NCI-H460 (cell line): ENCODE measurements at places on chromosomes 2 and 18.

GRCh38 chr2:162107361-162107901, 33.4 kb upstream of the DPP4 start:
- DNase-seq: no peak

DNA sequence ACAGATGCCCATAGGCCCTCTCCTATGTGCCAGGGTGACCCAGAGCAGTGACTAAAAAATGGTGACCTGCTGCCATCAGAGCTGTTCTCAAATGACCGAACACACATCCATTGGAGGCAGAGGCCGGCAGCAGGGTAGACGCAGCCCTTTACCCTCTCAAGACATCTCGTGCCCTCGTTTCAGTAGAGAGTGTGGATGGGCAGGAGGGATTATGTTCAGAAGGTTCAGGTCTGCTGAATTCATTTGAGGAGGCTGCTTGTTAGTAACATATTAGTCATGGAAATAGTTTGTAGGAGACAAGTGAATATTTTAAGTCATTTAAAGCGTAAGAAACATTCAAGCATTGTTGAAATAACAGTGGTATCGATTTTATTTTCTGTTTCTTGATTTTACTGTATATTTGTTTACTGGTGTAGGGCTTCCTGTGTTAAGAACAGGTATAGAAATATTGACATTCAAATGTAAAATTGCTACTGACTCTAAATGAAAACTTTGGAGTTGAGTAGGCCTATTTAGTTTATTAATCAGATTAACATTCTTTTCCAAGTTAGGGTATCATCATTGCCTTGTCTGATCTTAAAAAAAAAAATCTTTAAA, 82.6 kb downstream of the ZNF532 start:
- DNase-seq: no peak

DNA sequence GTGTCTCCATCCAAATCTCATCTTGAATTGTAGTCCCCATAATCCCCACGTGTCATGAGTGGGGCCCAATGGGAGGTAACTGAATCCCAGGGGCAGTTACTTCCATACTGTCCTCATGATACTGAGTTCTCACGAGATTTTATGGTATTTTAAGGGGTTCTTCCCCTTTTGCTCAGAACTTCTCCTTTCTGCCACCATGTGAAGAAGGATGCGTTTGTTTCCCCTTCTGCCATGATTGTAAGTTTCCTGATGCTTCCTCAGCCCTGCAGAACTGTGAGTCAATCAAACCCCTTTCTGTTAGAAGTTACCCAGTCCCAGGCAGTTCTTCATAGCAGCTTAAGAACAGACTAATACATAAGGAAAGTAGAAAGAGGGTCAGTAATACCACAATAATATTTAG, 480.4 kb downstream of the KCNJ3 start:
- DNase-seq: no peak

DNA sequence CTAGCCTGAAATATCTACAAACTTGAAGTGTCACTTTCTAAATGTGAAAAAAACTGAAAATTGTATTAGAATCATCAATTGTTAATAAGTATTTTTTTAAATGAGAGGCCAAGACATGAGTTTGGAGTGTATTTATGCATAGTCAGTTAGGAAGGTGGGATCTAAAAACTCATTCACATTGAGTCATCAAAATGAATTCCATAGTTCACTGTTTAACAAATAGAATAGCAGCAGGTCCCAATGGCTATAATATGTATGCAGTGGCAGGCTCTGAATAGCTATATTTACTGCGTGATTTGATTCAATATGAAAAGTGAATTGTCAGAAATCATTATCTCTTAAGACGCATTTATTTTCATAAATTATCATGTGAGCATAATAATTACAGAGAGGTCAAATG, 256.1 kb downstream of the ZNF385B start:
- no peak for DNase-seq

DNA sequence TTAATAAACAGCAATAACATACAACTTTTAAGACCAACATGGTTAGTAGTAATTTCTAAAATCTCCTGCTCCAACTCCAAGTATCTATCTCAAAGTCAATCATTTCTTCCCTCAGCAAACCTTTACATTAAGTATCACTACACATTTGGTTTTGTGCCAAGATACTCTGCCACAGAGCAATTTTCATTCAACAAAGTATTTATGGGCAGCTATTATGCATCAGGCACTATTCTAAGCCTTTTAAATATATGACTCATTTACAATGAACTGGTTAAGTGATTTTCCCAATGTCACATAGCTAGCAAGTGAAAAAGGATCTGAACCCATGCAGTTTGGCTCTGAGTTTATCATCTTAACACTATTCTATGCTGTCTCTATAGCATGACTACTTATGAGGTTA, 264.3 kb downstream of the NOL4 start:
- no peak for DNase-seq

DNA sequence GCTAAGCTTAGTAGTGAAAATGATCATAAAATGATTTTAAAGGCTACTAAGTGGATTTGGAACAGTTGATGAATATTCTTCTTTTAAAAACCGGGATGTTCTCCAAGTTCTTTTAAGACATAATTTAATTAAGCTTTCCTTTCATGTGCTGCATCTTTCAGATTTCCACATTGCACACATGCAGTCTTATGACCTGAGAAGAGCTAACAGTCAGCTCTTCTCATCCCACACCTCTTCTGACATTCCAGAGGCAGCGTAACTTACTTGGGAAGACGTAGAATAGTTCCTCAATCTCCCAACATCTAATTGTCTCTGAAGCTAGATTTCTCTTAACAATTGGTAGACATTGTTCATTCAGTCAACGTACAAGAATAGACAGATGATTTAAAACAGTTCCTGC, 181.8 kb downstream of the SP3 start:
- no peak for DNase-seq

GRCh38 chr2:134386310-134386709, 132.4 kb downstream of the MGAT5 start:
- DNase-seq: no peak

GRCh38 chr2:131077966-131078365, 15.3 kb downstream of the FAM168B start:
- no peak for DNase-seq

DNA sequence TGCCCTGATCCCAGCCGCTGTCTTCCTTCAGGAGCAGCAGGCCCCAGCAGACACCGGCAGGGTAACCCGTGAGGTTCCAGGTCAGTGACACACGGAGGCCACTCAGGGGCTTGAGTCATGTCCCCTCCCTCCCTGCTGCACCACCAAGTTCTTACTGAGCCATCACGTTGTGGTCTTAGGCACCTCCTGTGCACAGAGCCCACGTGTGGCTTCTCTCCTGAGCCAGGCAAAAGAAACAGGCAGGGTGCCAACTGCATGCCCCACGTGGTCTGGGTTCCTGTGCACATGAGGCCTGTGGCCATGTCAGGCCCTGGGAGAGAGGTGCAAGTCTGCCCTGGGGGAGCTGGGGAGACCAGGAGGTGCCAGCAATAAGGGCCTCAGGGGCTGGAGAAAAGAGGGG, 264.8 kb downstream of the KLHL29 start:
- no peak for DNase-seq

DNA sequence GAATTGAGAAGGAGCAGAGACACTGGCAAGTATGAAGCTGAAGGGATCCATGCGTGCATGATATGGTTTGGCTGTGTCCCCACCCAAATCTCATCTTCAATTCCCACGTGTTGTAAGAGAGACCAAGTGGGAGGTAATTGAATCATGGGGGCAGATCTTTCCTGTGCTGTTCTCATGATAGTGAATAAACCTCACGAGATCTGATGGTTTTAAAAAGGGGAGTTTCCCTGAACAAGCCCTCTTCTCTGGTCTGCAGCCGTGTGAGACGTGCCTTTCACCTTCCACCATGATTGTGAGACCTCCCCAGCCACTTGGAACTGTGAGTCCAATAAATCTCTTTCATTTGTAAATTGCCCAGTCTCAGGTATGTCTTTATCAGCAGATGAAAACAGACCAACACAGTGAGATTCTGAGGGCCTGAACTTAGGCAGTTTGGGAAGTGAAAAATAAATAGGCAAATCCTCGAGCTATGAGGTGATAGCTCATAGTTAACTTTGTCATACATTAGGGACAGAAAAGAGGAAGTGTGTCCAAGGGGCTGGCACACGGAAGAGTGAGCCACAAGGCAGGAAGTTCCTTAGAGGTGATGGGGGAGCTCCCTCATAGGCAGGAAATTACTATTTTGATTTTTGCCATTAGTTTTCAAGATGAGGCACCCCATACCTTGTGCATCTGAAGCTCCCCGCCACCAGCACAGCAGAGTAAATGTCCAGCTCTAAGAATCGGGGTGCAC, 658.8 kb upstream of the ID2 start:
- DNase-seq: no peak

DNA sequence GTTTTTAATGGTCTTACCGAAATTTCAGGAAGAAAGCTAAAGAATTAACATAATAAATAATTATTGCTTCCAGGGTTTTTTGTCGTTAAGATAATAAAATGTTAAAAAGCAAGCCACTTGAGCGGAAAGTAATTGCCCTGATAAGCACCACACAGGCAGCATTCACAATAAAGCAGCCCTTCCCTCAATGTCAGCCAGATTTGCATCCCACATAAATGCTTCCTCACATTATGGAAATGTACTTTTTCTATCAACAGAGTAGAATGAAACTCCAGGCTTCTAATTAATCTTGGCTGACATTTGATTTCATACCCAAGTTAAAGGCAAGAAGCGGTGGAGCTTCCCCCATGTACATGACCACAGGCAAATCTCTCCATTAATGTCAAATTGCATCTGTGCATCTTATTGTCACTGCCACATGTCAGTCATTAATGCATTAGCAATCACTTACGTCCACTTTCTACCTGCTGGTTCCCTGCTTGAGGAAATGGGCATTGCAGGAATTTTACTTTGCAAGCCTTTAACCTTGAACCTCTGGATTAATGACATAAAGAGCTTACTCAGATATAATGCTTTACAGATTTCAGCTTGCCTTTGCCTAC, 26.2 kb downstream of the PTPRM start:
- no peak for DNase-seq

DNA sequence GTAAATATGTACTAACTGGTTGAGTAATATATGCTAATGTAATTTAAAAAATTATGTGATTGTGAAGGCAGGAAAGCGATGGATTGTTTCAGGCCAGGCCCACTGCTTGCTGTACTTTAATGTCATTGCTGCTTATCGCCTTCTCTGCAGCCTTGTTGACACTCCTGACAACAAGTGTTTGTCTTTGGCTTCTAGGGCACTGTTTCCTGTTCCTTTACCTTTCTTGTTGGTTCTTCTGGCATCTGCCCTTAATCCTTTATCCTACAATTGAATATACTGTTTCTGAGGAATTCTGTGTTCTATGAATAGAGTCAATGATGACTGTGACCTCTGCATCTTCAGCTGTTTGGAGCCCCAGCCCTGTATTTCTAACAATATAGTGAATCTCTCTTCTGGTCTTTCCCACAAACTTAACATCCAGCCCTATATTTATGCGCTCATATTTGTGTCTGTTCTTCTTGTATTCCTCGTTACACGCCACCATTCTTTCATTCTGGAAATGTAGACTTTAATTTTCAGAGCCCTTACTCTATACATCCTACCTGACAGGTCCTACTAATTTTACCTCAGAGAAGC, 17.6 kb downstream of the ACSL3 start:
- no peak for DNase-seq

DNA sequence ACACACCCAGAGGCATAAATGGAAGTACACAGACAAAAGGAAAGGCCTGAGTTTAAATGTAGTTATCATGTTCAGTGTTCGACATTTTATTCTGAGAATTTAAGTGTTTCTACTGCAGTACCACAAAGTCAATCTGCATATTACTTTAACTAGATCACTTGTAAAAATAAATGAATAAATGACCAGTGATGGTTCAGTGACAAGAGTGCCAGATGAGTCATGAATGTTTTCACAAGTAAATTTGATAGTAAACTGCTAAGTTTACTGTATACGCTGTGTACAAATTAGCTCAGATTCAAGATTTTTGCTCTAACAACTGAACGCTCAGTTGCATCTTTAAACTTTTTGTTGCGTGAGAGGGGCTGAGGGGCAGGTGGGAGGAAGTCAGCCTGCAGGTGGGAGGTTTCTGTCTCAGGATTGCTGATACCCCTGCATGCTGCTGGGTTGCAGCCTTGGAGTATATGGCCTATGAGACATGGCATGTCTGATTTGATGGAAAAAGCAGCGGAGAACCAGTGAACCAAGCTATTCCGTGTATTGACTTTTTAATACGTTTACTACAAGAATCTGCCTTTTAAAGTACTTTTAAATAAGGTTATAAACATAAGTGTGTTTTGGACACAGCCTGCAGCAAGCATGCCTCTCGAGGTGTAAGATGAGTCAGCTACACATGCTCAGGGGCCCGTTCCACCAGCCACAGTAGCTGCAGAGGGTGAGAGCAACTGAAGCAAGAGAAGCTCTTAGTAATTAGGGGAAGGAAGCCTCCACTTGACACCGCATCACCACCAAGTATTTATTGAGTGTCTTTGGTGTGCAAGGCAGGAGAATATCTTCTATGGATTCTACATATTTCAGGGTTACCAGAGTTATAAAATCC, 245.1 kb downstream of the NEDD4L start:
- no peak for DNase-seq

- no peak for DNase-seq
Measured at GRCh38 chr2:78029392-78029995, 507.3 kb upstream of the LRRTM4 start.

DNA sequence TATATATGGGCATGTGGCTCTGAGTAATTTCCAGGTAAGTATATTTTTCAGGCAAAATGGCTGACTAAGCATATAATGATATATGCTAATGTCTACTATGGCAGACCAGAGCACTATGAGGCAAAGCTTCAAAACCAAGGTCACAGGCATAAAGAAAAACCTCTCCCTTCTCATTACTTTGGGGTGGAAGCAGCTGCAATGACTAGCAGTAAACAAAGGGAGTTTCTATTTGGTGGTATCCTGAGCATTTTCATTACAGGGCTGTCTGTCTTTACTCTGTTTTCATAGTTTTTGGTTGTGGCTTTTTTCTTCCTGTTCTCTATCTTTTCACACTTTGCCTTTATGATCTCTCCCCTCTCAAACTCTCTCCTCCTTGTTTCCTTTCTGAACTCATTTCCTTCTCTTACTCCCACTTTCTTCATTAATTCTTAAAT, 15.6 kb downstream of the PDE6D start:
- DNase-seq: no peak

DNA sequence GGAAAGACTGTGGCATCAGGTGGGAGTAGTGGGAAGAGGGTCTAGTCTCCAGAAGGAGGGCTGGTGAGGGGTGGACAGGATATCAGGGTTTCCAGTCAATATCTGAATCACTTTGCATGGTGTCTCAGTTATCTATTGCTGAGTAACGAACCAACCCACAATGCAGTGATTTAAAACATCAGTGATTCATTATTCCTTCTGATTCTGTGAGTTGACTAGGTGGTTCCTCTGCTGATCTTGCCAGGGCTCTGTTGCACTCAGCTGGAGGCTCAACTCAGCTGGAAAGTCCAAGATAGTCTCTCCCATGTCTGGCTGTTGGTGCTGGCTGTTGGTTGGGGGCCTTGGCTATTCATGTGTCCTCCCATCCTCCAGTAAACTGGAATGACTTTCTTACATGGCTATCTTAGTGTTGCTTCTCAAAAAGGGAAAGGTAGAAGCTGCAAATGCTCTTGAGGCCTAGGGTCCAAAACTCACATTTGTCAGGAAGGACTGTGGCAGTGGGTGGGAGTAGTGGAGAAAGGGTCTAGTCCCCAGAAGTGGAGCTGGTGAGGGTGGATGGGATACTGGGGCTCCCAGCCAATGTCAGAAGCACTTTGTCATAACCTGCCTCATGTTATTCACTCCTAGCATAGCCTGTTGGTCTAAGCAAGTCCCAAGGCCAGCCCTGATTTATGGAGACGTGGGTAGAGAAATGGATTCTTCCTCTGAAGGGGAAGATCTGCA, 13.9 kb downstream of the IL1F10 start:
- no peak for DNase-seq
